Calu3 (cell line): ENCODE measurements at places on chromosomes 7 and 10. TPM values are rescaled to one million over a fixed set of nuclear protein-coding genes. Genes with fewer than 3 reads are reported as not detected.

GRCh38 chr7:27435461-27435860 lies 192.9 kb downstream of the EVX1 start:
- no peak for DNase-seq

GRCh38 chr7:137110091-137110509 lies 233.4 kb downstream of the PTN start:
- DNase-seq: no peak

GRCh38 chr10:20852303-20852702 lies 44.8 kb downstream of the NEBL start:
- DNase-seq: no peak

GRCh38 chr7:133139350-133139749 lies 57.5 kb upstream of the CHCHD3 start:
- DNase-seq: peak; percentile 4

GRCh38 chr10:60606343-60607080 lies 171.8 kb upstream of the CDK1 start:
- no peak for DNase-seq

TRPV5 gene
- total RNA-seq: not detected in 2 replicates
